OCI-LY7 (cell line): ENCODE measurements at places on chromosomes 5 and 9.

DNA sequence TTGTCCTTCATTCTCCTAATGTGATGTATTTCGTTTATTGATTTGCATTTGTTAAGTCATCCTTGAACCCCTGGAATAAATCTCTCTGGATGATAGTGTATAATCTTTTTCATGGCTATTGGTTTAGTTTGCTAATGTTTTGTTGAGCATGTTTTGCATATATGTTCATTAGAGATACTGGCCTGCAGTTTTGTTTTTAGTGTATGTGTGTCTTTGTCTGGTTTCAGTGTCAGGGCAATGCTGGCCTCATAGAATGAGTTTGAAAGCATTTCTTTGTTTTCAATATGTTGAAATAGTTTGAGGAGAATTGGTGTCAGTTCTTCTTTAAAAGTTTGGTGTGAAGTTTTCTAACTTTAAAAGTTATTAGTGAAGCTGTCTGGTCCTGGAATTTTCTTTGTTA, 149.6 kb upstream of the ATP10B start:
- DNase-seq, result no peak

DNA sequence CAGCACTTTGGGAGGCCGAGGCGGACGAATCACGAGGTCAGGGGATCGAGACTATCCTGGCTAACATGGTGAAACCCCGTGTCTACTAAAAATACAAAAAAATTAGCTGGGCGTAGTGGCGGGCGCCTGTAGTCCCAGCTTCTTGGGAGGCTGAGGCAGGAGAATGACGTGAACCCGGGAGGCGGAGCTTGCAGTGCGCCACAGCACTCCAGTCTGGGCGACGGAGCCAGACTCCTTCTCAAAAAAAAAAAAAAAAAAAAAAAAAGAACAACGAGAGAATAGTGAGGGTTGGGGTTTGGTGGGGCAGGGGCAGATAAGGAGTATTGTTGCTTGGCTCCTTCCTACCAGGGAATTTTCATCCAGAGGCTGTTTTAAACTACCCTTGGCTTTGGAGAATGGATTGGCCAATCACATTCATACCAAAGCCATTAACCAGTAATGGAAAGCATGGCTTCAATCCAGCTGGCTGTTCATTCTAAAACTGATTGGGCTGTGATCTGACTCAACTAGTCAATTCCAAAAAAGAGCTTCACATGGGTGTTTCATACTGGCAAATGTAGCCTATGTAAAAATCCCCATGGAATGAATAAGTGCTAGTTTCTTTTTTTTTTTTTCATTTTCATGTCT, 64.4 kb downstream of the PLCXD3 start:
- no peak for DNase-seq

GRCh38 chr9:134209731-134210311, 45.5 kb upstream of the RNU6ATAC start:
- DNase-seq, result no peak

- peak; percentile 38 for DNase-seq
Observed at GRCh38 chr9:90974016-90974415, 172.4 kb downstream of the SYK start.

- no peak for DNase-seq
Observed at GRCh38 chr5:180594311-180595045, 3.2 kb upstream of the SCGB3A1 start.

GRCh38 chr9:91681461-91682305, 258.1 kb upstream of the NFIL3 start:
- DNase-seq, result peak; percentile 54

GRCh38 chr5:146731909-146732659, 146.5 kb downstream of the PPP2R2B start:
- DNase-seq, result no peak

DNA sequence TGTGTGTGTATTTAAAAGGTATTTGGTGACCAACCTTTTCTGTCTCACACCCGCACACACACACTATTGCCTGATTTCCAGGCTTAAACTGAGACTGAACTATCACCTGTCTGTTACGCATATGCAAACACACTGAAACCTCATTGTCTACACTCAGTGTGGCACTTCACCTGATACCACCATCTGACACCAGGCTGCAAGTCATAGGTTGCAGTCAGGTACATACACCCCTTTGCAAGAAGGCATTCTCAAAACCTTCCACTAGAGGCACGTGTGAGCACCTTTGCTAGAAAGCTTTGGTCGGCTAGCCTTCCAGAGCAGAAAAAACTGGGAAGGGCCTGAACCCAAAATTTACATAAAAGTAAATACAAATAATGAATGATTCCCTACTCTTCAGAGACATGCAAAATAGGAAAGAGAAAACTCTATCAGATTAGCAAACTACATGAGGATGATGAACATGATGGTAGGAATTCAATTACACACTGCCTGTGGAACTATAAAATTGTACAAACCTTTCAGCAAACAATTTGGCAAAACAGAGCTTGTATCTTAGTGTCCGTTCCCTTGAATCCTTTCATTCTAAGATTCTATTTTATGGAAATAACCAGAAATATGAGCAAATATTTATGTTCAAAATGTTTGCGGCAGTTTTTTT, 5.9 kb upstream of the FOXD1 start:
- peak; percentile 58 for DNase-seq

DNA sequence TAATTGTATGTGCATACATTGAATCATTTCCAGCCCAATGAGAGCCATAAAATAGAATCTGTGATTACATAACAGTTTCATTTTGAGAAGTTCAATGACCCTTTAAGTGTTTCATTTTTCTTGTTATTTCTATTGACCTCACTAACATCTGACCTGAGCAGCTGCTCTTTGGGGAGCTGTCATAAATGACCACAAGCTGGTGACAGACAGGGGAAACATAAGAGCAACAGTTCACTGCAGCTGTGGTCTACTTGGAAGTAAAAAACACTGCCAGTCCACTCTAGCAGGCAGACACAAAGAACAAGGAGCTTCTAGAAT, 265.4 kb downstream of the DTWD2 start:
- DNase-seq, result no peak

DNA sequence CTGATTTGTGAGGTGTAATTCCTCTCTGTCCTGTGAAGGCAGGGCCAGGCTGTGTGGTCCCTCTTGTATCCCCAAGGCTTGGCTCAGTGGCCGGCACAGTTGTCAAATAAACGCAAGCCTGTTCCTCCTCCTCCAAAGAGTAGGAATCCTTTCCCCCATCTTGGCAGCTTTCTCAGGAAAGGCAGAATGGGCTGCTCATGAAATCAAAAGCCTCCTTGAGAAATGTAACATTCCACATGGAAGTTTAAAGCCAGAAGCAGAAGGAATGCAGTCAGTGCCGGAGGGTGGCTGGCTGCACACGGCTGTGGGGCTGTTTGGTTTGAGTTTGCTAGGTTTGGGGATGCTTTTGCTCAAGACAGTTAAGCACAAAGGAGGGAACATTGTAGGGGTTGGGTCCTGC, 34.5 kb upstream of the MED10 start:
- no peak for DNase-seq
